Right renal pelvis (tissue), 4 donors: ENCODE measurements at places on chromosomes 1 and 21. TPM values are rescaled to one million over a fixed set of nuclear protein-coding genes. Genes with fewer than 3 reads are reported as not detected.

DNA sequence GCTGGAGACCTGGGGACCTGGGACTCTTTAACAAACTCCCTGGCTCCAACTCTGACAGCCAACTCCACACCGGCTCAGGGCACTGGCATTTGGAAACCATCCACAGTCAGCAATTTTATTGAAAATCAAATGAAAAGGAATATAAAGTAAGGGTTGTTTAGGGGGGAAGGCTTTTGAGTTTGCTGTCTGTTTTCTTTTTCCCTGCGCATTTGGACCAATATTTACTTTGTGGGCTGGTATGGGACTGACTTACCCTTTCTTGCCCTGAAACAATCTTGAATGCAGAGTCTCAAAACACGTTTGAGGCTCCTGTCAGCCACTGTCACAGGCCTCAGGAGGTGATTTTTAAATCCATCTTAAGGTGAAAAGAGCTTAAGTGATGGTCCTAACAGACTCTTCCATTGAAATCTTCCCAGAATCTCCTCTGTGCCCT lies 15.4 kb upstream of the EFHD2 start:
- DNase-seq = no peak

DNA sequence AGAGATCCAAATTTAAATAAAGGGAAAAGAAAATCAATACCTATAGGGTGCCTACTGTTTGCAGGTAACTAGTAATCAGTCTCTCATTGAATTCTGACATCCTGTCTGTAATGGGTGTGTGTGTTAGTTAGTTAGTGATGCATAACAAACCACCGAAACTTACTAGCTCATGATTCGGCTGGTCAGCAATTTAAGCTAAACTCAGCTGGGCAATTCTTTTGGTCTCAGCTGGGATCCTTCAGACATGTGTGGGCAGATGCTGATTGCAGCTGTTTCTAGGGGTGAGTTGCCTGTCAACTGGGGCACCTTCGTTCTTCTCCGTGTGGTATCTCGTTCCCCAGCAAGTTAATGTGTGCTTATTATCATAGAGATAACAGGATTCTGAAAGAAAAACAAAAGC lies 40.2 kb upstream of the ZNF124 start:
- no peak for DNase-seq

DNA sequence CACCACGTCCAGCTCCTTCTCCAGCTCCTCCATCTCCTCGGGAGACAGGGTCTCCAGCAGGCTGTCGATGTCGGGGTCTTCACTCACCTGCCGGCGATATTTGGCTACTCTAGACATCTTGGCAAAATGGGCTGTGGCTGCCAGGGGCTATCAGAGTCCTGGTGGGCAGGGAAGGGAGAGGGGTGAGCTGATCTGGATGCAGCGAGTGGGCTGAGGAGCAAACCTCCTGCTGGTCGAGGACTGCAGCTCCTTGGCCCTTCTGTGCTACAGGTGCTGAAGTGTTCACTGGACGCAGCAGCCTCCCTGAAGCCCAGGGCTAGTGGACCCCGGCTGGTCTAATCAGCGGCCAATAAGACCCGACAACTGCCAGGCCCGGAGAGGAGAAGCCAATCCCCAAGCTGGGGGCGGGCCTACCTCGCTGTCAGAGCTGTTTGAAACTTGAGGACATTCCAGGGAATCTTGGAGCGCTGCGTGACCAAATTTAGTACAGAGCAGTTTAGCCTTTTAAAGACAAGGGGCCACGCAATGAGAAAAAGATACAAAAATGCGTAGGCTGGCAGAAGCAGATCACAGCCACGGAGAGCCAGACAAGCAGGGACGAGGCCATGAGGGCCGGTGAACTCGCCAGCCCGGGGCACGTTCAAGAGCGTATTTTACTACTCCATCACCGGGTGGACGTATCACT lies at the start of gene LMOD1:
Gene LMOD1 (minus strand): TSS at position 325 of the 685 bp plus-strand sequence. CDS start 208 bp downstream, at position 117.
- peak; percentile 88 for DNase-seq

DNA sequence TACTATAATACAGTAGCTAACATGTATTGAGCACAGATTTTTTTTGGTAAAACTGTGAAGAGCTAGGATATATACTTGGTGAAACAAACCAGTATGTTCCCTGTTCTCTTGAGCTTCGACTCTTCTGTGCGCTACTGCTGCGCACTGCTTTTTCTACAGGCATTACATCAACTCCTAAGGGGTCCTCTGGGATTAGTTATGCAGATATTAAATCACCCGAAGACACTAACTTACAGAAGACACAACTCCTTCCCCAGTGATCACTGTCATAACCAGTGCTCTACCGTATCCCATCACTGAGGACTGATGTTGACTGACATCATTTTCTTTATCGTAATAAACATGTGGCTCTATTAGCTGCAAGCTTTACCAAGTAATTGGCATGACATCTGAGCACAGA lies 24.7 kb downstream of the LGALS8 start:
- DNase-seq = no peak

- DNase-seq = no peak
Measured at GRCh38 chr1:48683839-48684238, 92.9 kb downstream of the BEND5 start.

DNA sequence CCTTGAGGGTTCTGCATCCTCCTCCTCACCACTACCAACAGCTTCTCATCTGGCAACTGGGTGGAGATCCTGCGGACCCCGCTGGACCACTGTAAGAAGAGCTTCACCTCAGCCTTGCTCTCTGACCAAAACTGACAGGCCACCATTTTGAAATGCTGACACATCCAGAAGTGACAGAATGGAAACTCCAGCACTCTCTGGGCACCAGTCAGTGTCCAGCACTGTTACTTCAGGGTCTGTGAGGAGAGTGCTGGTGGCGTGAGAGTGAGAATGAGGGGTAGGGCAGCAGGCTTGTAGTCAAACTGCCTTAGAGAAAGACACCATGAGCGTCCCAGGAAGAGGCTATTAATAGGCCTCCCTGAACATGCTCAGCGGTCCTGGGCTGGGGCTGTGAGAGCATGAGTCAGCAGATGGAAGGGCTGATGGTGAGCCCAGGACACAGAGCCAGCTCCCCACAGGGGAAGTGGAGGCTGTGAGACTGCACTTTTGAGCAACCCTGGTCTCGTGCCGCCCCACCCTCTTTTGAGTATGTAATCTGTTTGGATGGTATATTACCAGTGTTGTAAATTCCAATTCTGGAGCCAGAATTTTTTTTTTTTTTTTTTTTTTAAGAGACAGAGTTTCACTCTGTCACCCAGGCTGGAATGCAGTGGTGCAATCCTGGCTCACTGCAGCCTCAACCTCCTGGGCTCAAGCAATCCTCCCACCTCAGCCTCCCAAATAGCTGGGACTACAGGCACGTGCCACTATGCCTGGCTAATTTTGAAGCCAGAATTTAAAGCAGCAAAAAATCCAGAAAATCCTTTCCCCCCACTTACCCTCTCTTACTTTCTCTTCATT lies 34.4 kb upstream of the SLC30A1 start:
- no peak for DNase-seq

- no peak for DNase-seq
Measured at GRCh38 chr21:36985751-36986594, 19.5 kb upstream of the HLCS start.

DNA sequence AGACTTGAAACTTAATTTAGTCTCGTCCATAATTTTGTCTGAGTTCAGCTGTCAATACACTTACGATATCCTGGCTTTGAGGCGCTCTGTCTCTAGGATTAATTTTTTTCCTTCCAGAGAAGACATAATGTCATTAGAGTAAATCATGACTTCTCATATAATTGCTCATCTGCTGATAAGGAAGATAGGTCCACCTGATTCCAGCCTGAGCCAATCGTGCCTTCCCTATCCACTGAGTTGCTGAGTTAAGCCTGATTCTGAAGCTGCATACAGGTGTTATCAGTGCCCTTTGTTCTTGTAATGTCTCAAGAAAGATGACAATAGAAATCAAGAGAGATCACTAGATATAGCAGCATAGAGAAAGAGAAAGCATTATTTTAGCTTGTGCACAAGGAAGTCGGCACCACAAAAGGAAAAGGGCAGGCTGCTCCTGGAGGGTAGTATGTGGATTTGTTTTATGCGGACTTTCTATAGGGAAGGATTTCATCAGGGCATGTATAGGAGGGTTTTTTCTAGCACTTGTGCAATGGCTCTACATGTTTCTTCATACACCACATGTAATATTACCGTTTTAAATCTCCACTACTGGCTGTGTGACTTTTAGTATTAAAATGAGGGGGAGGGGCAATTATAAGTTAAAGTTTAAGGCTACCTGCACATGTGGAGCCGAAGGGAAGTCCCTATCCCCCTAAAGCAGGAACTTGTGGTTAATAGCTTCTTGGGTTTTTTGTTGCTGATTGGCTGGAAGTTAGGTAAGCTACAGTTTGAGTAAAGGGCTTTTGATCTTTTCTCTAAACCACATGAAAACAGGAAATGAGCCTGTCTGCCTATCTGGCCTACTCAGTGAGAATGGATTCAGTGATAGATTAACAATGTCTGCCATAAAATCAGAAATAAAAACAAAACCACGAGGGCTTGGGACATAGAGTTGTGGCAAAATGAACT lies 133.4 kb downstream of the PLPPR5 start:
- no peak for DNase-seq

DNA sequence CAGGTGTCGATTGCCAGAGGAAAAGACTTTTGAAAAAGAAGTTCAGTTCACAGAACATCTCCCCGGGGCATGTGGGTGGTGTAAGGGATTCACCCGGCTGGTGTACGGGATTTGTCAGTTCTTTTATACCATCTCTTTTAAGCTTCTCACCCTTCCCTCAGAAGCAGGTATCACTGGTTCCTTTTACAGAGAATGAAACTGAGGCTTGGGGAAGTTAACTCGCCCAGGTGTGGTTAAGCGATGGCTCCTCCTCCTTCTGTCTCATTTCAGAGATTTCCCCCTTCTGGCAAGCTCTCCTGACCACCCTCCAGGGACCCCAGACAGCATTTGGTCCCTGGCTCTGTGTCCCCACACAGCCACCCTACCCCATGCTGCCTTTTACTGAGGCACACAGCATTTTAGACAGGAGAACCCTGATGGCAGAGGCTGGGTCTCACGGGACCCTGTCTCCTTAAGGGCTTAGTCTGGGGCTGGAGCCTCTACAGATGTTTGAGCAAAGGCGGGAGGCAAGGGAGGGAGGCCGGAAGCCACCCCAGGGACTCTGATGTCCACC lies 2.8 kb upstream of the ECE1 start:
- no peak for DNase-seq

- DNase-seq = no peak
Measured at GRCh38 chr1:154223621-154224020, 2.9 kb downstream of the UBAP2L start.

DNA sequence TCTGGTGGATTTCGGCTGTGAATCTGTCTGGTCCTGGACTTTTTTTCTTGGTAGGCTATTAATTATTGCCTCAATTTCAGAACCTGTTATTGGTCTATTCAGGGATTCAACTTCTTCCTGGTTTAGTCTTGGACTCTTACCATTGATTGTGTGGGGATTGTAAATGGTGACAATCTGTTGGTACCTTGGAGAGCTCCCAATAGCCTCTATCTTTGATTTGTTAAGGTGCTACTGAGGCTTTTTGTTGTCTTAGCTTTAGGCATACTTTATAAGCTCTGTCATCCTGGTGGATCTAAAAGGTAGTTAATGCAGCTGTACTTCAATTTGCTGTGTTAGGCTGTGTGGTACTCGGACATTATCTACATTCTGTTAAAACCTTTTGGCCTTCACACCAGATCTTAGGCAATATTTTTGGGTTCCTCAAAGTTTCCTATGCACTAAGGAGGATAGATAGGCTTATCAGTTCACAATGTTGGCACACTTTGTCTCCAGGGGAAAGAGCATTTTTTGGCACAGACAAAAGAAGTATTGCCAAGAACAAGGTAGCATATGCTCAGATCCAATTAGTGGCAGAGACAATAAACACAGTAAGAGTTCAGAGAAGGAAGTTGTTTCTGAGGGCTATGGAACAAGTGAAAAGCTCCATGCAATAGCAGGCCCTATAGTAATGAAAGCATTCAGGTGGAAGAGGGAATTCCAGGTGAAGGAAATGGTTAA lies 230.4 kb downstream of the PDE4B start:
- no peak for DNase-seq

KRTAP7-1 gene
- polyA plus RNA-seq = not detected

PDE4DIP gene
- 117 TPM for polyA plus RNA-seq

ZNF644 gene
- polyA plus RNA-seq = 62.0 TPM

FCRL1 gene
- polyA plus RNA-seq = 0.20 TPM

MIXL1 gene
- 0.32 TPM for polyA plus RNA-seq
